ENCODE measurements at places on chromosomes 5 and 9.

DNA sequence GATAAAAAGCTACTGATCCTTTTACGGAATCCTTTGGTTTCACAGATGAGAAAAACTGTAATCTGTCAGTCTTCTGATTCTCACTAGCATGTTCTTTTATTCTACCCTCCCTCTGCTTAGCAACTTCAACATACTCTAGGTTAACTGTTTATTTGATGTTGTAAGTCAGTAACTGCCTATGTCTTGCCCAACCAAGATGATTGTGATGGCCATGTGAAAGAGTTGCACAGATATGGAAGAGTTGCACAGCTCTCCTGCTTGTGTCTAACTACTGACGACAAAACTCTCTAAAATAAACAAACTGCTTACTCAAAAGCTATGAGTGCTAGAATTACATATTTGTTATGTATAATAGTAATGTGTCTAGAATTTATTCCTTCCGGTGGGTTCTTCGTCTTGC is 227.3 kb upstream of the DAB2 start:
- no peak for DNase-seq

- DNase-seq = no peak
These were observed 84.9 kb downstream of the PPIC start for GRCh38 chr5:122951658-122952057.

DNA sequence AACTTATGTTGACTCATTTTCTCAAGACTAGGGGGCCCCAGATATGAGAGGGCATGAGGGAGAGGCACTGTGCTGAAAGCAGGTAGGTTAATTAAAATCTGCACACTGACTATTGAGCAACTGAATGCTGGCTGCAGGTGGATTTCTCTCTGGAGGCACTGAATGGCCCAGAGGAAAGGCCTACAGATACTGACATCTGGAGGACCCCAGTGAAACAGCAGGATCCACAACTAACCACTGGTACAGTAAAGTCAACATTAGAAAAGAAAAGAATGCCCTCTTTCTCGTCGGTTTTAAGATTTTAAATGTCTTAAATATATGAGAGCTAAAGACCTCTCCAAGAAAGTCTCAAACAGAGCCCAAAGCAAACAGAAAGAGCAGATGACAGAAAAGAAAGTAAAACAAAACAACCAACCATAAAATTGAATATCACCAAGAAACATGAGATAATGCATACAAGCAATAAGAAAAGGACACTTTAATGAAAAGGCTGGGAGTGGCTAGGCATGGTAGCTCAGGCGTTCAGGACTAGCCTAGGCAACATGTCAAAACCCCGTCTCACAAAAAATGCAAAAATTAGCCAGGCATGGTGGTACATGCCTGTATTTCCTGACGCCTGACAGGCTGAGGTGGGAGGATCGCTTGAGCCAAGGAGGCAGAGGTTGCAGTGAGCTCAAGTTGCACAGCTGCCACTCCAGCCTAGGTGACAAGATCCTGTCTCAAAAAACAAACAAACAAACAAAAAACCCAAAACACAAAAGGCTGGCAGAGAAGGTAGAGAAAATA is 43.3 kb downstream of the PUM3 start:
- DNase-seq = no peak

DNA sequence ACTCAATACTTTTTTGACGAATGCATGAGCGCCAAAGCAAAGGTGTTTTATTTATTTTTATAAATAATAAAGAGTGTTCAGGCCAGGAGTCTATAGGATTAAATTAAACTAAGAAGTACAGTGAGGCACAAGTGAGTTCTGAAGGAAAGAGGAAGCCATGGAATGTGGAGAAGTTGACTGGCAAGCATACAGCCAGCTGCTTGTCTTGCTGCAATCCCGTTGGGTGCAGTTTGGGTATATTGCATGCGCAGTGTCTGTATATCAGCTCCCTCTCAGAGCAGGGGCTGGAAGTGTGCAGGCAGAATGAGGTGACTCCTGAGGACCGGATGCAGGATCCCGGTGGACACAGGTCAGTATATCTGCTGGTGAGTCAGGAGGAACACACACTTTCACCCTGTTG is 315.6 kb downstream of the ZSWIM6 start:
- no peak for DNase-seq

- no peak for DNase-seq
These were observed 135.4 kb downstream of the ALDH1A1 start for GRCh38 chr9:72817413-72817812.

DNA sequence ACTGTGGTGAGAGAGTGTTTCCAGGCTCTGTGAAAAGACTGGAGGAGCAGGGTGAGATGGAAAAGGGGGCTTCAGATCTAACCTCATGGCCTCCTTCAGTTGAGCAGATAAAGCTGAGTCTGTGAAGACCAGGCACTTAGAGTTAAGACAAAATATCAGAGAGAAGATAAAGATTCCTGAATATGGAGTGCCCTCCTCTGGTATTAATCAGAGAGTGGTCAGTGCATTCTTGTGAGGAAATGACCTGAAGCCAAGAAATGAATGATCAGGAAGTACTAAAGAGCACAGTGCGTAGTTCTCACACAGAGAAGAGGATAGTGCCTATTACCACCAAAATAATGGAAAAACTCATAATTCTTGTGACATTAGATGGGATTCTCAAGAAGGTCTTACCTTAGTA is 1417.0 kb upstream of the ACO1 start:
- DNase-seq = peak; percentile 3

DNA sequence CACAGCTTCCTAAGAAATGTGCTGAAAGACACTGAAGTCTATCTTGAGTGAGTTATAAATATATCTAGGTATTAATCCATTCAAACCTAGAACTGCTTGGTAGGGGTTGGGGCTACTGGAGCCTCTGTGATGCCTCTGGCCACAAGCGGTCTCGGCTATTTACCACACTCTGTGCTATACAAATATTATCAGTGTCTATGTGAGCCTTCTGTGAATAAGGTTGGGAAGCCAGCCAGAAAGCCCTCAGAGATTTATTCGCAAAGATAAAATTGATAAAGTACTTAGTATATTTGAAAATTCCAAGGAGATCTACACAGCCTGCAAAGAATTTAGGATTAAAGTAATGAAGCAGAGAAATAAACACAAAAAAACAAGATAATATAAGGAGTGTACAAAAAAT is 41.4 kb downstream of the LIFR start:
- DNase-seq = no peak

DNA sequence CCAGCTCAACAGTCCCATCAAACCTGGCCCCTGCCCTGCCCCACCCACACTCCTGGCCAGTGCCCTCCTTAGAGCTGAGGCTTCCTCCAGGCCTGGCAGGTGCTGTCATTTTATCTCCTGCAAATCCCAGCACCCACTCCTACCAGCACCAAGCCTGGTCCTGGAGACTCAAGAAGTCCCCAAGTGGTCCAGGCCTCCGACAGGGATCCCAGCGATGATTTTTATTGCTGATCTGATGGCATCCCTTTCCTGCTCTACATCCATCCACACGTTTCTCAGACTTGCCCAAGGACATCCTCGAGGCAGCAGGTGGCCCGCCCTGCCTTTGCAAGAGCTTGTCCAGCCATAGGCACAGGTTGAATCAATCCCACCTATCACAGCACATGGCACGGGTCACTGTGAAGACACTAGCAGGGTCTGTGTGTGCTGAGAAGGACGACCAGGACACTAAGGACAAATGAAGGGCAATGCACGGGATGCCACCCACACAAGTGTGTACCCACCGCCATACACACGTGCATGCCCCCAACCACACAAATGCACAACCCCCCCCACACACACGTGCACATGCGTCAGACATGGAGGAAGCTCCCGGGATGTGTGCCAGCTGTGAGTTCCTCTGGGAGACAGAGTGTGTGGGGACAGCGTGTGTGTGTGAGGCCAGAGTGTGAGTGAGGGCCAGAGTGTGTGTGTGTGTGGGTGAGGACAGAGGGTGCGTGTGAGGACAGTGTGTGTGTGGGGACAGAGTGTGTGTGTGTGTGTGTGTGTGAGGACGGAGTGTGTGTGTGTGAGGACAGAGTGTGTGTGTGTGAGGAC is 62.4 kb upstream of the UBAC1 start:
- no peak for DNase-seq

GRCh38 chr5:14581891-14582796 is 552 bp downstream of the OTULINL start:
- peak; percentile 33 for DNase-seq

GRCh38 chr5:150046031-150046430 is 40.3 kb downstream of the CSF1R start:
- no peak for DNase-seq

DNA sequence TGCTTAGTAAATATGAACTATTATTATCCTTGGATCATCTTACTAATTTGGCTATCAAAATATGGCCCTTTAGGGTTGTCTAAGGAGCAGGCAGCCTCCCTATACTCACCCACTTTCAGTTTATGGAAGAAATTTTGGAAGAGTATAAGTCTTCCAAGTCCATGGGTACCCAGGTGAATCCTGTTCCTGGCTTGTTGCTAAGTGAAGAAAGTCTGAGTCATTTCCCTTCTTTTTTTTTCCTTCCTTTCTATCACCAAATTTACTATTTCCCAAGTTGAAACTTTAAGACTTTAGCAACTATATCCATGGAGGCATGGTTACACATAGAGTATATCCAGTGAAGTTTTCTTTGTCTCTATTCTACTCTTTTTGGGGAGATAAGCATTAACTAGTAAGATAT is 184.0 kb upstream of the ACTBL2 start:
- DNase-seq = no peak

DNA sequence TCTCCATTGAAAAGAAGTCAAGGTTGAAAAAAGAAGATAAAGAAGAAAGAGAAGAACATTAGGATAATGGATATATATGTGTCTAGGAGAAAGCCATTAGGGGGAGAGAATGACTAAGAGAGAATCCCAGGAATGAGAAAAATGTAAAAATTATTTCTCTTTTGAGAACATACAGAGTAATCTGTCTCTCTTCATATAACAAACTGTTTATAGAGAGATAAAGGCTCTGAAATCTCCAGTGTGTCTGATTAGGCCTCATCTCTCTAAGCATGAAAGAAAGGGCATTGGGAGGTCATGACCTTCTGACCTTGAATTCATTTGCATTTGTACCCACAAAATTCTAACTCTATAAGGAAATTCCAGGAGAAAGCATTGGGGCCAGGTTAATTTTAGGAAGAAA is 3.5 kb upstream of the MPDZ start:
- no peak for DNase-seq

DNA sequence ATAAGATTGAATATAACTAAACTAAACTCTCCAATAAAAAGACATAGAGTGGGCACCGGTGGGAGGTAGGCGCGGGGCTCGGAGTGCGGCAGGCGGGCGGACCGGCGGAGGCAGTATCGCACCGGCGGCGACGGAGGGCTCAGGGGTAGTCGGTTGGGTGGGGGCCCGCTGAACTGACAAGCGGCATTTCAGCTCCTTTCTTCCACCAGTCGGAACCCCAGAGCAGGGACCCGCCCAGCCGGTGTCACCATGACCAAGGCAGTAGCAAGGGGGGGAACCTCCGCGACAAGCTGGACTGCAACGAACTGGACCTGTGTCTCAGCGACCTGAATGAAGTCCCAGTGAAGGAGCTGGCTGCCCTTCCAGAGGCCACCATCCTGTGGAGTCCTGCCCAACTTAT is 156.7 kb downstream of the HINT1 start:
- DNase-seq = no peak

- DNase-seq = no peak
These were observed 173.3 kb upstream of the SEMA6A start for GRCh38 chr5:116747881-116748280.

GRCh38 chr5:108168915-108169314 is 213.0 kb downstream of the FBXL17 start:
- DNase-seq = no peak

GRCh38 chr5:145681216-145681615 is 153.9 kb downstream of the PRELID2 start:
- DNase-seq = no peak

DNA sequence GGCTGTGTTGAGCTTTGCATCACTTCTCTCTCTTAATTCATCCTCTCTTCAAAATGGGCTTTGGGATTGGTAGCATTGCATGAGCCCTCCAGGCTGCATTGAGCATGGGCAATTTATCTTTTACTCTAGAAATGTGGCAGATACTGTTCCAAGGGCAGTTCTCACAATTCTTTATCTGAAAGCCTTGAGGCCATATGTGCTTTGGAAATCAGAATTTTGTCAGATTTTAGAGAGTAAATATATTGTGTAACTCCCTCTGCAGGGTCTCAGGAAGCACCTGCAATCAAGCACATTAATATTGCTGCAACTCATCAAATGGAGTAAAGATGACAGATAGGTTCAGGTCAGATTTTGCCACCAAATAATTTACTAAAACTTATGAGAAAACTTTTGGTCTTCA is 17.6 kb downstream of the ALDOB start:
- no peak for DNase-seq

DNA sequence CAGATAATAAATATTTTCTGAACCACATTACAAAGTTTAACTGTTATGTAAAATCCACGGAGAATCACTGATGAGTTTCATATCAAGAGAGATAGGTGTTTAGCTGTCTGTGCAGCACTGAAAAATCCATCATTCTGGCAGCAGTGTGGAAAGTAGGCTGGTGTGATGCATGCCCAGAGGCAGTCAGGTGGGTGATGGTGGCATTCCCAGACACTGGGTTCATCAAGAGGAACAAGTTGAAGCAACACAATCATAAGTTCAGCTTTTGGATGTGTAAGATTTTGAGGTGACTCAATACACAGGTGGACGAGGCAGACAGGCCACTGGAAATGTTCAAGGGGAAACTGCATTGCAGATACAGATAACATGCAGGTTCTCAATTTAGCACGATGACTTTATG is 11.9 kb downstream of the DNAH5 start:
- DNase-seq = no peak

Data from HCT116 (cell line).